HTR-8/SVneo (cell line): ENCODE measurements at places on chromosomes 12 and 14.

- no peak for DNase-seq
These were observed 223.8 kb downstream of the VRK1 start for GRCh38 chr14:97021001-97021400.

DNA sequence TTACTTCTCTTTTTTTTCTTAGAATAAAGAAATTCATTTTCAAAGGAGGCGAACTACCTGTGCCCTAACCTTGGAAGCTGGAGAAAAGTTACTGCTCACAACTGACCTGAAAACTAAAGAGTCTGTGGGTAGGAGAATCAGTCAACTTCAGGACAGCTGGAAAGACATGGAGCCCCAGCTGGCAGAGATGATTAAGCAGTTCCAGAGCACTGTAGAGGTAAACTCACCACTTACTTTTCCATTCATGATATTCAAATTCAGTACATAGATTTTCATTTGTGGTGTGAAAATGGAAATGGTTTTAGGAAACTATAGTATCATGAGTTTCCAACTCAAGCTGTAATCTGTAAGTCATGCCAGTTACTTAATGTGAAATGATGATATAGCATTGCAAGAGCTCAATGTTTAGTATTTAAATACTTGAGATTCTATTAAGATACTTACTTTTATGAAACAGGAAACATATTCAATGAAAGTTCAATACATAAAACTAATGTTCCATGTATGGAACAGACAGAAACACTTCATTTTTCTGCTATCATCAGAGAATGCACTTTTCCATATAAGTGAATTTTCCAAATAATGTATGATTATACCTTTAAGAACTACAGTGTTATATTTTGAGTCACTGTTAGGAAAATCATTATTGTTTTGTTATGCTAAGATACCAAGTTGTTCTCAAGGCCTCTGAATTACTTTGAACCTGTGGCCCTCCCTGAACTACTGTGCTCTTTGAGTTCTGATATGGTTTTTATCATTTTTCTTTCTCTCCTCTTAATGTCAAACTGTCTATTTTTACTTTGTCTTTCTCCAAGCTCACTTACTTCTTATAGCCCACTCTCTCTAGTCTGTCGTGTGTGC is 119.0 kb downstream of the ESR2 start:
- no peak for DNase-seq

GRCh38 chr12:69066492-69067373 is 133.8 kb upstream of the CPM start:
- no peak for DNase-seq

DNA sequence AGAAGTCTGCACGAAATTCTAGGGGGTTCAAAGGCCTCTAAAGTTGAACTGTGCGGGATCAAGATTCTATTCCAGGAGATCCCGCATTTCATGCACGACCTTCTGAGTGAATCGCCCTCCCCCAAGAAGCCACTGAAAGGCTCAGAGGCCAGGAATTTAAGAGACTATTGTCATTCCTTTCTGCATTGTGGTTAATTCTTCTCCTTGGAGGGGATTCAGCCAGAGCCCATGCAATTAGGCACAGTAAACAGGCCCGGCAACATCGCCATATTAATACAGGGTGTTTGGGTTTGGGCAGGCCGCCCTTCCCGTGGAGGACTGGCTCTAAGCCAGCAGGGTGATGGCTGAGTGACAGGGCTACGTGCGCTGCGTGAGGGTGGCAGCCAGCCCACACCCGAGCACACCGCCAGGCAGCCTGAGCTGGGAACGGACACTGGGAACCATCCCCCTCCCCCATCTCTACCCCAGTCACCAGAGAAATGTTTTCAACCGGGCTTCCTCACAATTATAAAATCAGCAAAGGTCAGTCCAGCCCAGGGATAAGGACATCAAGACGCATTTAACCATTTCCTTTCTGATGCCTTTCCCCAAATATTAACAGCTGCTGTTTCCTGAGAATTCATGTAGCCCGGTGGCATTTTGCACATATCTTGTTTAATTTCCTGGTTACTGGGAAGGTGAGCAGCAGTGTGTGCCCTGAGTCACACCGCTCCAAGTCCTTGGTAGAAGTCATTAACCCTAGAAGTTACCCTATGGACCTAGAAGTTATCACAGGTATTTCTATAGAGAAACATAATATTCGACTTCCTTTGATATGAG is 12.5 kb downstream of the EGLN3 start:
- DNase-seq = no peak

DNA sequence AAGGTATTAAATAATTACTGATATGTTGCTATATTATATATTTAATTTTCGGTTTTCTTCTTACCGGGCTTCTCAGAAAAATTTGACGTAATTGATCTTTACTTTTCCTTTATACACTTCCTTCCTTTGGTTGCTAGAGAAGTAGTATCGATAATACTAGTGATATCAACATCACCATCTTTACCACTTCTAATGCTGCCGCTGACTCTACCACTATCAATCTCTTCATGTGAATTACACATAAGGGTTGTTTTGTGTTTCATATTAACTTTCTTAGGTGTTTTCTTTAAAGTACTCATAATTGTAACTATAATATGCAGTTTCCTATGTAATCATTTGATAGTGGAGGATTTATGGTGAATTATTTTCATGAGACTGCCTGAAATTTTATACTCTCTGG is 30.9 kb upstream of the KLRF1 start:
- no peak for DNase-seq

DNA sequence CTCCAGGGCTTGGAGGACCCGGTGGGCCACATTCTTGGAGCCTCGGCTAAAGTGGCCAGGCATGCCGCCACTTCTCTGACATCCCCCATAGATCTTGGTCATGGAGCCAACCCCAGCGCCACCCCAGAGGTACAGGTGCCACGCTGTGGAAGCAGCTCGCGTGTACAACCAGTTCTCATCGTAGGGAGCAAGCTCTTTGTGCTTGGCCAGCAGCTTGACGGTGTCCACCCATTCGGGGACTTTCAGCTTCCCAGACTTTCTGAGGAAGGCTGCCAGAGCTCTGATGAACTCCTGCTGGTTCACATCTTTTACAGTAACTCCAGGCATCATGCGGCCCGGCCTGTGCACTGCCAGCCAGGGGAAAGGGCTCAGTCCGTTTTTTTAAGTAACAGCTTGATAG is 29.3 kb upstream of the EAPP start:
- DNase-seq = no peak

- no peak for DNase-seq
These were observed 76.5 kb upstream of the AMIGO2 start for GRCh38 chr12:47156167-47156736.

GRCh38 chr14:76326918-76327689 is 48.8 kb upstream of the ESRRB start:
- DNase-seq = no peak

GRCh38 chr12:92950011-92950410 is 20.9 kb upstream of the EEA1 start:
- DNase-seq = no peak

DNA sequence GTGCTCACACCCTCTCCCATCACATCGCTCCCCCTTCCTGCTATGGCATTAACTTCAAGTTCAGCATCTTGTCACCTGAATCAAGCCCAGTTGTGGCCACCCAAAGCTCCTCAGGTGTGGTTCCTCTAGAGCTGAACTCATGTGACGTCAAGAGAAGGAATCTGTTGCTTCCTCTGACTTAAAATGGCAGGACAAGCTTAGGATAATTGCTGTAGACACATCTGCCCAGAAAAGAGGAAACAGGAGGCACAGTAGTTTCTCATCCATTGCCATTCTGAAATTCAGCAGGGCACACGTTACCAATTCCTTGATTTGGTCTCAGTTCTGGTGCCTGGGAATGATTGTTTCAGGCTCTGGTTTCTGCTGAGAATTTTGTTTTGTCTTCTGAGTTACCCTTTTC is 52.1 kb downstream of the RCOR1 start:
- DNase-seq = no peak

- DNase-seq = no peak
These were observed 9.5 kb upstream of the SERPINA3 start for GRCh38 chr14:94602722-94603121.

GRCh38 chr14:89673512-89674225 is 256.6 kb upstream of the FOXN3 start:
- no peak for DNase-seq

DNA sequence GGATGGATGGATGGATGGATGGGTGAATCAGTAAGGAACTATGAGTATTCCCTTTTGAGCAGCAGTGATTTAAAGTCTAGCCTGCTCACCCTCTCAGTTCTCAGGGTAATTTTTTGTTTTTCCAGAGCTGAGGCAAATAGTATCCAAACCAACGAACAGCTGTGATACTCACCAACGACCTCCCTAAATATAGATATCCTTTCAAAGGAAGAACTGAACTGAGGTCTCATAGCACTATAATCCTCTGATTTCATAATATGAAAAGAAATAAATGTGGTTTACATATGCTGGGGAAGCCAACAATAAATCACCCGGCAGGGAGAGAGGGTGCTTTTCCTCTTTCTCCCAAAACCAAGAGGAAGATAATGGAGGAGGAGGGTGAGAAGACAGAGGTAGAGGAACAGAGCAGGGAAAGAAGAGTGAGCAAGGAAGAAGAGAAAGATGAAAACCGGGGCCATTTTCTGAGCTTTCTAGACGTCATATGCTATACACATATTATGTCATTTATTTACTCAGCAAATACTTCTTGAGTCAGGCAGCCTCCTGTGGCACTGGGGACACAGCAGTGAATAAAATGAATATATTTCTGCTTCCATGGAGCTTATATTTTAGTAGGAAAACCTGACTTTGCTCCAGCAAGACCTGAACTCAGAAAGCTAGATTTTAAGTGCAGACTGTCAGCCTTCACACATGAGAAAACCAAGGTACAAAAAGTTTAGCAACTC is 710.7 kb upstream of the TBX3 start:
- DNase-seq = no peak

GRCh38 chr14:77004711-77005460 is 23.6 kb downstream of the IRF2BPL start:
- DNase-seq = no peak

GRCh38 chr14:76863724-76864407 is 37.7 kb downstream of the LRRC74A start:
- DNase-seq = no peak

DNA sequence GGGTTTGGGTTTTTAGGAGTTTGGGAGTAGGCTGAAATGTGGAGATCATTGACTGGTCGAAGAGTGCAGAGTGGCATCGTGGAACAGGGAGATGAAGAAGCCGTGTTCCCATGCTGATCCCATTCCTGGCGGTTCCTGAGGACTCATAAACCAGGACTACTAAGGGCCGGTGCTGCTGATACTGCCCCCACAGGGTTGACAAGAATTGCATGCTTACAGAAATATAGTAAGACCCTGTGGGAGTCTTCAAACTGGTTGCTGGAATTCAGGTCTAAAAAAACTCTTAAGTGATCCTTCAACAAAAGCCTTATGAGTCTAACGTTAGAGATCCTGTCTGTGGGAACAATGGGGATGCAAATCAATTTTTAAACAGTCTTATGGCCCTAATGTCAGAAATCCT is 64.0 kb upstream of the ARHGAP5 start:
- no peak for DNase-seq
